ENCODE measurements at places on chromosomes 16 and 17.

DNA sequence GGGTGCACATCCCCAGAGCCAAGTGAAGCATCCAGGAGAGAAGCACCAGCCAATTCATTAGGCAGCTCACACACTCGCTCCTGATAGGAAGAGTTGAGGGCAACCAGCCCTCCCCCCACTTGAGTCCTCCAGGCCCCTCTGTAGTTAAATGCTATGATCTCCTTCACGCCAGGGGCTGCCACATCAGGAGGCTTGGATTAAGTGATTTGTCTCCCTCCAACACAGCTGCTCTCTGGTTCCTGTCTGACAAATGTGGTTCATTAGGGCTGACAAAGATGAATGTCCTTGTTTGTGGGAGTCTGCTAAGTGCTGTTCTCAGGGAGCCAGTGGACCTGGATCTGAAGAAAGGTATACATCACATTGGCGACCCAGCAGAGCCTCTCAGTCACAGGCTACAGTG, 94.5 kb upstream of the WSCD1 start:
- no peak for DNase-seq

GRCh38 chr16:19014461-19014860, 30.7 kb downstream of the TMC7 start:
- DNase-seq, result no peak

GRCh38 chr16:80330150-80330549, 210.6 kb upstream of the DYNLRB2 start:
- no peak for DNase-seq

- DNase-seq, result peak; percentile 59
These were observed 680 bp downstream of the SKA2 start for GRCh38 chr17:59154292-59154720.

DNA sequence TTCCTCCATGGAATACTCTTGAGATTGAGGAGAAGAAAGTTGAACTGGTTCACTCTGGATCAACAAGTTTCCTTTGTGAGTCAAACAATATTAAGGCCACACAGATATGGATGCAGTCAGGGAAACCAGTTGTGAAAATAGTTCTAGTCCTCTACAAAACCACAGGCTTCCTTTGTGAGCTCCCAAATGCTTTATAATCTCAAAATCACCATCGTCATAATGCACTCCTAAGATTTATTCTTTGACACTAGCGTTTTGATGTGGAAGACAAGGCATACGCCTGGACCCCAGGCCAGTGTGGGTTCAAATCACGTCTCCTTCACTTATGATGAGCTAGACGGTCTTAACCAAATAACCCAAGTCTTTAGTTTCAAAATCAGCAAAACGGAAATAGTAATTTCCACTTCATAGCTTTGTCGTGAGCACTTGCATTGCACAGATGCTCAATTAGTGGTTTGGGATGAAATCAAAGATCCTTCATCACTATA, 142.6 kb downstream of the STX8 start:
- no peak for DNase-seq

DNA sequence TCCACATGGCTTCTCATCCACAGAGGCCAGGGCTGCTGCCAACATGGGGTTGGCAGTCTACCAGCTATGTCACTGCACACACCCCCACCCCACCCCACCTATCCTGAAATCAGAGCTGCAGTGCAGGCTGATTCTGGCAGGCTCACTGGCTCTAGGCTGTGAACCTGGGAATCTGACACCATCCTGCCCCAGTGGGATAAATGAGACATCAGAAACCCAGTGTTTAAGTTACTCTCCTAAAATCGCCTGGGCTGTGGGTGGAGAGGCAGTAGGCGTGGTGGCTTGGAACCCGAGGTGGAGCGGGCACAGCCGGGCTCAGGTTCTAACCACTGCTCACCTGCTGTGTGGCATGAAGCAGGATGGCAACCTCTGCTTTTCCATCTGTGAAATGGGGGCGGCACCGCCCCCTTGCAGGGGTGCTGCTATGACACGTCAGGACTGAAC, 5.6 kb downstream of the SLC38A8 start:
- DNase-seq, result no peak

DNA sequence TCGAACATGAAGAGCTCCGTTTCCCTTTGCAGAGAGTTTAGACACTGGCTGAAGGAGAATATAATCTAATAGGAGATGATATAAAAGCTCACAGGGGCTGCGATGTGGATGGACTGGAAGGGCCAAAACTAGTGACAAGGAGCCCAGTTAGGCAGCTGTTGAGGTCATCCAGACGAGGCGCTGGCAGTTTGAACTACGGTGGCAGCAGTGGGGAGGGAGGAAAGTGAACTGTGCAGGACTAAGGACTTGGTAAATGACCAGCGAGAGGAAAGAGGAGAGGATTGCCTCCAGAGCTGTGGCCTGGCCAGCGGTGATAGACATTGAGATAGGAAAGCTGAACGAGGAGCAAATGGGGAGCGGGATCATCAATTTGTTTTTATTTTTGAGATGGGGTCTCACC, 14.6 kb upstream of the YWHAE start:
- no peak for DNase-seq

GRCh38 chr17:72467841-72468653, 347.2 kb downstream of the SOX9 start:
- no peak for DNase-seq

- DNase-seq, result no peak
These were observed 9.4 kb upstream of the FAM20A start for GRCh38 chr17:68610554-68610953.

DNA sequence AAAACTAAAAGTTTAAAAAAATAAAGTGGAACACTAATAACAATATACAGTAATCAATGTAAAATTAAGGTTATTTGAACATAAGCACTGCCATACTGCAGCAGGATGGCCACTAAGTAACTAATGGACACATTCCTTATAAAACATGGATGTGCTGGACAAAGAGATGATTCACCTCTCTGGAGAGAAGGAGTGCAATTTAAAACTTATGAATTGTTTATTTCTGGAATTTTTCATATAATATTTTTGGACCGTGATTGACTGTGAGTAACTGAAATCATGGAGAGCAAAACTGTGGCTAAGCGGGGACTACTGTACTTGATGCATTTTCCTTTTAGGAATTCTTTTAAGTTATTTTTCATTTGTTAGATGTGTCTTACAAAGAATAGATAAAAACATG, 21.8 kb downstream of the CBFB start:
- no peak for DNase-seq

GRCh38 chr17:10993126-10993525, 155.2 kb upstream of the PIRT start:
- DNase-seq, result no peak

DNA sequence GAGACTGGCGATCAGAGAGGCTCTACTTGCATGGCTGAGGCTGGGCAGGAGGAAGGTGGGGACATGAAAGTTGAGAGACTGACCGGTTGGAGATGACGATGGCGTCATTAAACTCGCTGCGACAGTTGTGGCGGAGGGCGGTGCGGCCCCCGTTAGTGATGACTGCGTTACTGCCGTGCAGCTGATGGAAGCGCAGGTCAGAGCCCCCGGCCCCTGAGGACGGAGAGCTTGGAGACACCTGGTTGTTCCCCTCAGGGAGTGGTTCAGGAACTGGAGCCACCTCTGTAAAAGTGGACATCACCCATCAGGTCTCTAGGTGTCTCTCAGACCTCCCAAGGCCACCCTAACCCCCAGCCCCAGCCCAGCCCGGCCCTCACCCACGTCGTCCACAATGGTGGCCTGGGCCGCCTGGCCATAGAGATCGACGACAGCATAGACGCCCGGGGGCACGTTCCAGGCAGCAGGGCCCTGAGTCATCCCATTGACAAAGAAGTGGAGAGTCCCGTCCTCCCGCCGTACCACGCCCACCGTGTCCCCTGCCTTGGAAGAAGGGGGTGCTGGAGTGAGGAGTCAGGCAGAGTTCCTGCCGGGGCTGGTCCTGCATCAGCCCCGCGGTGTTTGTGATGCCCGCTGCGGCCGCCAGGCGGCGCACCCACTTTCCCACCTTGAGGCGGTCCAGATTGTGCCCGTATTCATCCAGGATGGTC, 5.3 kb downstream of the NEURL4 start:
- no peak for DNase-seq

DNA sequence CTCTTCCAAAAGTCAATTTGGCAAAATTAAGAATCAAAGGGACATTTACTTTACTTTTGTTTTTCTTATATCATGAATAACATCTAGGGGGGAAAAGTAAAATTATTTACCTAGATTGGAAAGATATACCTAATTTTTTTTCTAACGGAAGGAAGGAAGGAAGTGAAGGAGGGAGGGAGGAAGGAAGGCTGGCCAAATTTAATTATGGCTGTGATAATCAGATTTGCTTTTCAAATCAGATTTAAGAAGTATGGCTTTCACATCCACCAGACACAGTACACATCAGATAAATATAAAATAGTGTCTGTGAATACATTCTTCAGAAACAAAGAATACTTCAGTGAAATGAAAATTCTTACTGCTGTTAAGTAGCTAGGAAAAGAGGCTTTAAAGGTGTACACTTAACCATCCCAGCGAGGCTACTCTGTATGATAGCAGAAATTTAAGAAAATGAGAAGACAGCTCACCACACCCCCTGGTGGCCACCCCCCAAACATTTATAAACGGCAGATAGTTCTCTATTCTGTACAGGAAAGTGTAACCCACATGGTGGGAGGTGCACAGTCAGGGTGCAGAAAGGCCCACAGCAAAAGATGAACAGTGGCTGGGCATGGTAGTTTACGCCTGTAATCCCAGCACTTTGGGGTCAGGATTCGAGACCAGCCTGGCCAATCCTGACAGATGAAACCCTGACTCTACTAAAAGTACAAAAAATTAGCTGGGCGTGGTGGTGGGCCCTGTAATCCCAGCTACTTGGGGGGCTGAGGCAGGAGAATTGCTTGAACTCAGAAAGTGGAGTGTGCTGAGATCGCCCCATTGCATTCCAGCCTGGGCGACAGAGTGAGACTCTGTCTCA, 150.8 kb downstream of the SSH2 start:
- no peak for DNase-seq
